Activated CD4-positive, alpha-beta T cell treated with anti-CD3 and anti-CD28 coated beads for 24 hours (primary cell): ENCODE measurements at places on chromosomes 3 and 15.

DNA sequence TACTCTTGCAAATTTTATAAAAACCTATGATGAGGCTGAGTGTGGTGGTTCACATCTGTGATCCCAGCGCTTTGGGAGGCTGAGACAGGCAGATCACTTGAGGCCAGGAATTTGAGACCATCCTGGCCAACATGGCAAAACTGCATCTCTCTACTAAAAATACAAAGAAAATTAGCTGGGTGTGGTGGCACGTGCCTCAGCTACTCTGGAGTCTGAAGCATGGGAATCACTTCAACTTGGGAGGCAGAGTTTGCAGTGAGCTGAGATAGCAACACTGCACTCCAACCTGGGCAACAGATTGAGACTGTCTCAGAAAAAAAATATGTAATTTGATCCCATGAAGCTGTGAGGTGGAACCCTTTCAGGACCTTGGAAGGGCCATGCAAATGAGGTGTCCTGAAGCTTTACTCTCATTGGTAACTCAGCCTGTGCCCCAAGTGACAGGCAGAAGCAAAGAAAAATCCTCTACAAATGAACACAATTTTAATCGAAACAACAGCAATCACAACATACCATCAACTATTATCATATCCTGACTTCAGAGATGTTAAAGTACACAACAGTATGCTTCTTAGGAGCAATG is 84.6 kb upstream of the CDV3 start:
- no peak for DNase-seq

DNA sequence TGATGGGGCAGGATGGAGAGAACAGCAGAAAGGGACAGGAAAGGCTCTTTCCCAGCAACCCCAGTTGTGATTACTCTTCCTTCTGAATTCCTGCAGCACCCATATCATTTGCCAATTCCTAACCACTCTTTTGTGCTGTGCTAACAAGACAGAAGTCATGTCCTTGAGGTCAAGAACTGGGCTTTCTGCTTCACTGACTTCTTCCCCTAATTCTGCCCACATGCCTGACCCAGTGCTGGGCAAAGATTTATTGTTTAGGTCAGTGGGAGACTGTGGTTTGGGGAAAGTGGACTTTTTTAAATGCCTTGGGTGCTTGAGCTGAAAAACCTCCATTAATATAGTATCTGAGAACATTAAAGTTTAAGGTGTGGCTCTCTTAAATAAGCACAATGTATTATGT is 4.2 kb upstream of the EFCAB12 start:
- no peak for DNase-seq

DNA sequence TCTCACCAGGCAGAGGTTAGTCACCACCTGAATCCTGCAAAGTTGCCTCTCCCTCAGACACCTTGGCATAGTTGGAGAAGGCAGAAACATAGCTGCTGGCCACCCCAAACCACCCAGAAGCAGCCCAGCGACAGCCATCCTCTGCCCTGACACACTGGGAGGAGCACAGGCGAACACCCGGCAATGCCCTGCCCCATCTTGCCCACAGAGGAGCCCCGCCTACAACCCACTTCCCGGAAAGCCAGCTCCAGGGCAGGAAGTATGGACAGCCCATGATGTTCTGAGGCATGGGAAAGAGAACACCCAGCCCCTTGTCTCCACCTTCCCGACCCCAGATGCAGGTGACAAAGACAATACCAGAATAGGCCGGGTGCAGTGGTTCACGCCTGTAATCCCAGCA is 12.6 kb upstream of the SHISA5 start:
- DNase-seq, result no peak

GRCh38 chr15:76152197-76152596 is 92.4 kb downstream of the TMEM266 start:
- no peak for DNase-seq

DNA sequence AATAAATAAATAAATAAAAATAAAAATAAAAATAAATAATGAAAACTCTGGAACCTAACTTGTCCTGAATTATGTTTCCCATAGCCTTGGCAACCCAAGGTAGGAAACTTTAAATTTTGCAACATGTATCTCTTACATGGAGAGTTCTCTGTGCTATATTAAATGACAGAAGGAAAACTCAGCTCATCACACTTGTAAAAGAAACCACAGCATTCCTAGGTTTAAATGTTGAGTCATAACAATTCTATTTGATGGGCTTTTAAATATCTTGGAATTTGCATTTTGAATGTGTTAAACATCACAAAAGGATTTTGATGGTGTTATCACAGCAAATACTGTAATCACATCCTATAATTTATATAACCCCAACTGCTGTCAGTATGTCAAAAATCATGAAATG is 144.2 kb downstream of the LRTM1 start:
- no peak for DNase-seq

- DNase-seq, result no peak
These were observed 195.9 kb upstream of the TBC1D5 start for GRCh38 chr3:17938313-17938712.

DNA sequence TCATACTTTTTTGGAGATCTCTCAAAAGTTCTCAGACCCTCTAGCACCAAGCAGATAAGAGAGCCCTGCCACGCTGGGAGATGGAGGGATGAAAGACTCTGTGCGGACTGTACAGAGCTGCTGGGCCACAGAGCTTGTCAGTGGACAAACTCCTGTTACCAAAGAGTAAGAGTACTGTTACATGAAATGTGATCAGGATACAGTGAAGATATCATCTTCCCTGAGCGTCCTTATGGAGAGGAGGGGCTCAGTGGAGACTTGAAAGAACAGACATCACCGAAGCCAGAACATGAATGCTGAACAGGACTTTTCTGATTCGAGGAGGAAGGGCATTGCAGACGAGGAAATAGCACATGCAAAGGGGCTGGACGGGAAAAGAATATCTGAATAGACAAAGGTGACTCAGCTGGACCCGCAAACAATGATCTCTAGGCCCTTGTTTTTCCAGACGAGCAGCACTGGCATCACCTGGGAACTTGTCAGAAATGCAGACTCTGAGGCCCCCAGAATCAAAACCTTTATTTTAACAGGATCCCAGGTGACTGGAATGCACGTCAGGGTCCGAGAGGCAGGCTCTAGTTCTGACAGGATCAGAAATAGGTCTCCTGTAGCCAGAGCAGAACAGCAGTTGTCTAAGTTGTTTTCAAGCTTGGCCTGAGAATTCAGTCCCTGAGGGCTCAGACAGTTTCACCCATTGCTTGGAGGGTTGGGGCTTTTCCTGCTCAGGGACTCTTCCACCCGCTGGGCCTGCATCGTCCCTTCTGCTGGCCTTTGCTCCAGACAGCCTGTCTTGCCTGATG is 277.9 kb downstream of the RPLP1 start:
- no peak for DNase-seq

- DNase-seq, result no peak
These were observed 681.6 kb upstream of the ARPP21 start for GRCh38 chr3:34957677-34958076.

DNA sequence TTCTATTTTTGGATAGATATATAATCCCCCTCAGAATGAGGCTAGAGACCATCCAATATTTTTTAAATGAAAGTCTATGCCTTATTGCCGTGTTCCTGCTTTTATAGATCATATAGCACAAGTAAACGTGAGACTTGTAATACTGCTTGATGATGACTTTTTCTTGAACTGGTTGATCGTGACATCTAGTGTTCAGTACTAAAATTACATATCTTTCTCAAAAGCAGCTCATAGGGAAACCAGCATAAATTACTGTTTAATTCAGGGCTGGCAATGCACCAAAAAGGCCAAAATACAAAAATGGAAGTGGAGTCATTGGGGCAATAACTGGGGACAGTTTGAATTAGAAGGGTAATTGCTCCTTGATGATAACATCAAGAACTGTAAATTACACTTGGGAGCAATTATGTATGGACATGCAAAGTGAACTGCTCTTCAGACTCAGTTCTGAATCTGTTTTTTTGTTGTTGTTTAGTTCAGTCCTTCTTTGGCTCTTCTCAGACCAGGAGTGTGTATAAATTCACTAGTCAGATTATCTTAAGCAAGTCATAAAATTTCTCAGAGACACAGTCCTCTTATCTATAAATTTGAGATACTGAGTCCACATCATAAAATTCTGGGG is 325.3 kb downstream of the THSD4 start:
- DNase-seq, result no peak

- DNase-seq, result no peak
These were observed 2.7 kb downstream of the FBXO40 start for GRCh38 chr3:121595765-121596406.

DNA sequence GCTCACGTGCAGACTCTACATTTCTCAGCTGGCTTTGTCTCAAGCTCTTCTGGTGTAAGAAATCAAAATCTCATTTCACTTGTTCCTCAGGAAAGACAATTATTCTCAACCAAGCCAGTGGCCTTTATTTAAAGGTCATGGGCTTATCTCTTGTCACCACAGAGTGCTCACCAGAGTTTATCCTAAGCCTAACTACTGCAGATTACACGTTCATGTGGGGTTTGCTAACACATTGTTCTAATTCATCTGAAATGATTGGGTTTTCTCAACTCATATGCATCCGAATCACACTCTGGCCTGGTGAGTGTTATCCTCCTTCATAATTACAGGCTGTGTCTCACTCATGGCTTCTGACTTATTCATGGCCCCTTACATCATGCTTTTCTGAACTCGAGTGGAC is 83.3 kb upstream of the TSC22D2 start:
- no peak for DNase-seq

DNA sequence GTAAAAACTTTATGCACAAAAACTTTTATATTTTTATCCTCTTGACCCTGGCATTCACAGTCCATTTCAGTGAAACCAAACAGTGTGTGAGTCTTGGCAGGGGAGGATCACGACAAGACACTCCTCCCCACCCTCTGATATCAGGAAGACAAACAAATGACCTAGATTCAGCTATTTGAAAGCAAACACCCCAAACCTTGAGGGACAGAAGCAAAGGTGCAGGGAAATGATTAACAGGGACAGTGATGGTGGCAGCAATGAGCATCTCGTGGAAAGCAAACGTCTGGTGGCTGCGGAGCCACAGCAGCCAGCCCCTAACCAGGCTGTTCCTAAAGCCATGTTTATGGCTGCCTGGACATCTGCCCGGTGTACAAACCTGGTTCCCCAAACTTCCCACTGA is 52.1 kb downstream of the FSIP1 start:
- no peak for DNase-seq

GRCh38 chr3:48001991-48002390 is 14.2 kb downstream of the MAP4 start:
- no peak for DNase-seq

GRCh38 chr3:170643831-170644230 is 58.0 kb upstream of the SLC7A14 start:
- DNase-seq, result no peak

DNA sequence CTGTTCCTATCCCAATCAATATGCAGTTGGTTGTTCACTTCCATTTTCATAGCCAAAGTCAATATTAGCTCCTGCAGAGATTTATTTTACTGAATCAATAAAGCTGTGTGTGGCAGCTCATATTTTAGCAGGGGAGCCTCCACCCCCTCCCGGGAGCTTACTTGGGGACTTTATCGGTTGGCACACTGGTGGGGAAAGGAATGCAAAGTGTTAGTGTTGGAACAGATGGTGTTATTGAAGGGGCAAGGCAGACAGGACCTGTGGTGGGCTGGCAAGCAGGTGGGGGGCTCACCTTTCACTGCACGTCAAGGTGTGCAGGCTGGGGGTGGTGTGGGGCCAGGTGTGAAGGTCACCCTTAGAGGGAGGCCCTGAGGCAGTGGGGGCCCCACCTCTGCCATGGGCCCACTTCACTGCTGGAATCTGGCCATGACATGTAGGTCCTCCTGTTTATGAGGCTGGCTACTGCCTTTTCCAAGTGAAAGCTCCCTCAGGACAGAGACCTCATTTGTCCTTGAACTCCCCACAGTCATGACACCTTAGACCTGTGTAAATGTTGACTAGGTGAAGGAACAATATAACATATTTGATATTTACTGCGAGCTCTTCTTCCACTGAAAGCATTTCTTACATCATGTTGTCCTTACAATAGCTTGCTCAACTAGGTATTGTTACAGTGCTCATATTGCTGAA is 44.0 kb upstream of the SEC22A start:
- no peak for DNase-seq

DNA sequence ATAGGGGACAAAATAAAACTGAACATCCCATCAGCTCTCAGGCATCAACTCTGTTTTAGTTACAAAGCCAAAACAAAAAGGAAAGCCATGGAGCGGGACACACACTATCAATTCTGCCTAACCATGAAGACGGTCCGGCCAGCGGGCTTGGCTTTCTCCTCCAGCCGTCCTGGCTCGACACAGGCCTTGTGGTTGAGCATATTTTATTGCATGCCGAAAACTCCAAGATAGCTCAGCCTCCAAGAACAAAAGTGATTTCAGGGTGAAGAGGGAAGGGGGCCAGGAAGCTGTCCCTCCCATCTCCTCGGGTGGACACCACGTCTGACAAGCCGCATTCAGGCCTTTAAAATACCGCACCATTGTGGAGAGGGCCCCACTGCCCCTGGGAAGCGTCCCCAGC is 31.2 kb downstream of the WNT5A start:
- DNase-seq, result no peak

DNA sequence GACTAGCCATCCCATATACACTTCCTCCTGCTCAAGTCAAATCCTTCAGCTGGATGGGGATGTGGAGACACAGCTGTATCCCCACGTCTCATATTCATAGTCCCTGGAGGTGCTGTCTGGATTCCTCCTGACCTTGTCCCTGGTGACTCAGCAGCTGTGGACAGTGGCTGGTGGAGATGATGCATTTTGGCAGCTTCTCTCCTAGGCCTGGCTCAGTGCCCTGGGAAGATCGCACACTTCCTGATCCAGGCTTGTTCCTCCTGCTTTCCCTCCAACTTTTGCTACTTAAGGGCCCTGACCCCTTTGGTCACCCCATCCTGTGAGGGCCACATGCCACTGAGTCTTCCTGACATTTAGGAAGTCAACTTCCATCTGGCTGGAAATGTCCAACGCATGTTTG is 44.4 kb downstream of the ADAMTSL3 start:
- no peak for DNase-seq

DNA sequence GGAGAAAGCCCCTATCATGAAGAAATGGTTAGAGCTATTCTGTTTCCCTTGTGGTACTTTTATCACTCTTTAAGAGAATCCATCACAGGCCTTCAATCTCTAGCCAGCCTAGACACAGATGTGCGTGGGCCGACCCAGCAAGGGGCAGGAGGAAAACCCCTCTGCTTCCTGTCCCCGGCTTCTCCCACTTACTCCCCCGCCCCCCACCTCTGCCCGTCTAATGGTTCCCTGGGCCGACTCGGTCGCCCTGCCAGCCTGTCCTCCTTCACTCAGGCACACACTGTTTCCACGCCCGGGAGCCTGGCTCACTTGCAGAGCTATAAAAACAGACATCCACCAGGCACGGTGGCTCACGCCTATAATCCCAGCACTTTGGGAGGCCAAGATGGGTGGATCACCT is 58.3 kb upstream of the TFRC start:
- DNase-seq, result no peak

DNA sequence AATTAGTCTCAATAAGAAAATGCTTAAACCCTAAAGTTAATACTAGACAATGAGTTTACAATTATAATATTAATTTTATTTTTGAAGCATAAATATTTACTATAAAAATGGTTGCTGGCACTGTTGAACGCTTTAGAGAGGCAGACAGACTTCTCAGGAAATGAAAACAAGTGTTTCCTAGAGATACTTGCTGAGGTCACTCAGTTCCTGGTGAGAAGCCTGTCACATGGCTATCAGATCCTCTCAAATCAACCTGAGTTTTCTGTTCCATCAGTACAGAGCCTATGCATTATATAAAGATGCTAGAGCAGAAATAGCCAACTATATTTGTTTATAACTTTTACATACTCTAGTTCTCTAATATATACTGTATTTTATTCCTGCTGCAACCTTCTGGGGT is 109.2 kb downstream of the MYO5A start:
- no peak for DNase-seq

GRCh38 chr3:30604558-30604957 is 1.8 kb upstream of the TGFBR2 start:
- no peak for DNase-seq
